ENCODE measurements at places on chromosomes 2 and 18.
A peak's percentile ranks its signal among the peaks of the same experiment; 100 is the strongest.

GRCh38 chr2:195898505-195899191 is 170.0 kb downstream of the DNAH7 start:
- DNase-seq = peak; percentile 96

DNA sequence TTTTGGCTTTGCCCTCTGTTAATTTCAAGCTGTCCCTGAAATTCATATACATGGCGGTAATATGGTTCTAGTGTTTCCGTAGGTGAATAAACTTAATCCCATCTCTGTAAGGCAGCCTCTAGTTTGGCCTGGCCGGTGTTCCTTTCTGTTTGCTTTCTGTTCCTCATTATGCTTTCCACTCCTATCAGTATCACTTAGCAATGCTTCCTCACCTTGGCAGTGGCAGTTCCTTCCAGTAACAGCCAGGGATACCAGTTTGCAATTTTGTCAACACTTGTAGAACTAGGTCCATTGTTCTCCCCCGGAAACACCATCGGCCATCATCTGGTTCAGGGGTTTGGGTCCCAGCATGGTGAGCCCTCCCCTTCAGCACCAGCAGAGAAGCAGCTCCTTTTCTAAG is 18.2 kb upstream of the TNP1 start:
- no peak for DNase-seq

GRCh38 chr2:11396021-11396420 is 51.6 kb upstream of the ROCK2 start:
- no peak for DNase-seq

DNA sequence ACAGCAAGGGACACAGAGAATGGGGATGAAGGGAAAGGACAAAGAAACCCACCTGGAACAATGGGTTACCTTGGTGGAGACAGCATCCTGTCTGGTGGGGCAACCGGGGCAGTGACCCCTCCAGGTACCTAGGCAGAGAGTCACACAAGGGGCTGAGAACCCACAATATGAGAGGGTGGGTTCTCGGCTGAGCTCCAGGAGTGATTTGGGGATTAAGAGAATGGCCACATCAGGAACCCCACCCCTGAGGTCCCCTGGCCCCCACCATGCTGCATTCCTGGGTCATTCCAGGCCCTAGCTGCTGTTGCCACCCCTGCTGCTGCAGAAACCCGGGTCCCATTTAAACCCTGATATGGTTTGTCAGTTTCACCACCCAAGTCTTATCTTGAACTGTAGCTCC is 172.3 kb downstream of the RTP5 start:
- no peak for DNase-seq

DNA sequence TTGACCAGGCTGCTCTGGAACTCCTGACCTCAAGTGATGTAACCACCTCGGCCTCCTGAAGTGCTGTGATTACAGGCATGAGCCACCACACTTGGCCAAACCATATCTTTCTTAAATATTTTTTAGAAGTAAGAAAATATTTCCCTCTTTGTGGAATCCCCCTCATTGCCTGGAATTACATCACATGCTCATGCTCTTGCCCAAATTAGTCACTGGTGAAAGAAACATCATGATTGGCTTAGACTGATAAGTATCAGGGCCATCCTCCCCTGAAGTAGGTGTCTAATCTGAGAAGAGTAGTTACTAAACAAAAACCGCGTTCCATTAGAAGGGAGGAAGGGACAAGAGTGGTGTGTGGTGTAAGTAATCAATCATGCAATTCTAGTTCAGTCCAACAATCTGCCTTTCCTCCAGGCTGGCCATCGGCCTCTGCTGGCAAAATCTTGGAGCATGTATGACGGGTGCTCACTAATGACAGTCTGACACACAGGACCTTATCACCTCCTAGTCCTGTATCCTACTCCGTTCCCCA is 52.3 kb upstream of the SCG2 start:
- no peak for DNase-seq

GRCh38 chr2:217459680-217460405 is 543.0 kb downstream of the TNS1 start:
- no peak for DNase-seq

DNA sequence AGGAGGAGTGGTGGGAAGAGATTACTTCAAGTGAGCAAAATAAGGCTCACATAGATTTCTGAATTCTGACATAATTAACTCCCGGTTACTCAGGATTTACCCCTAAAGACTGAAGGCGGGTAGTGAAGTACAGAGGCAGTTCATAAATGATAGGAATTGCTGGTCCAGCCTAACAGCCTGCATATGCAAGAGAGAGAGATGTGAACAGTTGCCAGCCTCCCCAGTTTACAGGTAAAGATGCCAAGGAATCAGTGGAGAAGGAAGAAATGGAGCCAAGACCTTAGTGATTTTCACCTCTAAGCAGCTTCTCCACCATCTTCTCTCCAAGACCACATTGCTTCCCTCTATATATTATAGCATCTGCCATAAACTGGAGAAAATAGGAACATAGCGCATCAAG is 91.8 kb upstream of the THUMPD2 start:
- no peak for DNase-seq

GRCh38 chr2:189865826-189866225 is 81.6 kb downstream of the PMS1 start:
- no peak for DNase-seq

DNA sequence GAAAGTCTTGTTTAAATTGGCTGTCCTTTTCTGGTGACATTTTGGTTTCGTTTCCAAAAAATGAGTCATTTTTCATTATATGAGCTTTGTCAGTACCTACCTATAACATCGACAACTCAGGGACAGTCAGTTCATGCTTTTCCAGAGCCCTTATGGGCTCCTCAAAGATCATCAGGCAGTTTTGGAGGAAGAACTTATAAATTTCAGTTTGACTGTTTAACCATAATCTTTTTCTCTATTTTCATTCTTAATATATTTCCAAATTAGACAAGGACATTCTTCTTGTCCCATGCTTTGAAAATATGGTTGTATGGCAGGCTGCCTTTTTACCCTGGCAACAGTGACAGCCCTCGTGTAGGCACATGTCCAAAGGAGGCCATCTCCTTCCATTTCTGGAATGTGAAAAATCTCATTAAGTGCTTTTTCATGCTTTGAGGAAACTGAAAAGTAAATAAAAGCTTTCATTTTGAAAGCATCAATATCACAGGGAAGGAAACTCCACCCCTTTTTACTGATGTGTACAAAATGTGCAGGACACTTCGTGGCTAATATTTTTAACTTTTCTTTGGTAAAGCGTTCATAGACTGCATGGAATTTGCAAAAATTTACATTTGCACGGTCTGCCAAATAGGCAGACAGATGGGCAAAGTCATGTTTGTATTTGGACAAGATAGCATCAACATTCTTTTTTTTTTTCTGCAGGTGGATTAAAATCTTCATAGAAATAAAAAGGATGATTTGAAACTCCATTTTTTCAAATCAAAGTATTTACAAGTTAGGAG is 7.2 kb upstream of the PROC start:
- no peak for DNase-seq

Data from posterior cingulate gyrus (tissue), 11 donors.